HT1080 (cell line): ENCODE measurements at places on chromosomes 6 and 20. TPM values are rescaled to one million over a fixed set of nuclear protein-coding genes. Genes with fewer than 3 reads are reported as not detected.

Gene NEURL2
- 1.3 and 2.1 TPM in 2 replicates for total RNA-seq

DNA sequence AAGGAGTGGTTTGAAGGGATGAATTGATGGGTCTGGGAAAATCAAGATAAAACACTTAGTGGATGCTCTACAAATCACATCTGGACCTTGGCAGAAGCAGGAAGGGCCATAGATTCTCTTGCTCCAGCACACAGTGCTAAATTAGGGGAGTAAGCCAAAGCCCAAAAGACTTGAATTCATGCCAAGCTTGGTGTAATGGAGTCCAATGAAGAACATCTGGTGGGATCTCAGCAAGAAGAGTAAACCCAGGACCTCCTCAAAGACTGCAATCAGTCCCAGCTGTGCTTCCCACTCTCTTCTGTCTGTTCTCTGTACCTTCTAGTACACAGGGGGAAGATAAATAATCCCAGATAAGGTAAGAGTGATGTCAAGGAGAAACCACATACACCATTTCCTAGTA, 683.4 kb downstream of the RNF144B start:
- DNase-seq, result no peak

GRCh38 chr20:19047040-19047950, 165.1 kb upstream of the SLC24A3 start:
- DNase-seq, result no peak

DNA sequence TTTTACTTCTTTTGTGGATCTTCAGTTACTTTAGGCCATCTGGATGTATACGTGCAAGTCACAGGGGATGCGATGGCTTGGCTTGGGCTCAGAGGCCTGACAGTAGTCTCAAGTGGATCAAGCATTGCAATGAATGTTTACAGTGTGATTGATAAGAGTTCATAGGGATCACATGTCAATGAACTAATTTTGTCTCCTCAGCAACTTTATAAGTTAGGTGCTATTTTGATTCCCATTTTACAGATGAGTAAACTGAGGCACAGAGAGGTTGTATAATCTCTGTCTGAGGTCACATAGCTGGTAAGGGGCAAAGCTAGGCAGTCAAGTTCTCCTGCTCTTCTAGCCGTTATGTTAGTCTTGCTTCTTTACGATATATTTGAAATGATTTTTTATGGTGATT, 13.5 kb downstream of the MEI4 start:
- DNase-seq, result no peak

GRCh38 chr6:144063744-144064401, 31.5 kb downstream of the SF3B5 start:
- DNase-seq, result peak; percentile 30

DNA sequence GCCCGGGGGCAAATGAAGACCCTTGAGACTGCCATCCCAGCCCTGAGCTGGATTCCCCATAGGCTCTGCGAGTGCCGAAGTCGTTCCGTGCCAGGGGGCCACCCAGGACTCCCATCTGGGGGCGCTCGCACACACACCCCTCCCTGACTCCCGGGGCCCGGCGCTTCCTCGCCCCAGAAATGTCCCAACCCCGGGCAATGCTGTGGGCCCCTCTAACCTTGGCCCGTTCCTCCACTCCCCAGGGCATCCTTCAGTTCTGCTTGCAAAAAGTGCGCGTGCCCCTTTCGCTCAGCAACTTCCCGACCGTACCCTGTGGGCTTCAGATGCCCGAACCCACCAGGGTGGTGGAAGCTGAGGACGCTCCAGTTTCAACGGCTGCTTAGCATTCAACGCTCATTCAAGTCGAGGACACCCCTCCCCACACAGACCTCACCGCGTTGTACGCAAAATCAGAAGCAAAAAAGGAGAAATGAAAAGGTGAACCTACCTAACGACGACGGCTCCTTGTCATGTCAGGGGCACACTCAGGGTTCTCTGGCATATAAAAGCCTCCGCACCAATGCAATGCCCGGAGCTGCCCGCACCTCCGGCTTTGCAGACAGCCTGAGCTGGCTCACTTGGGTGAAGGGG, 25.3 kb downstream of the RIPOR2 start:
- no peak for DNase-seq

DNA sequence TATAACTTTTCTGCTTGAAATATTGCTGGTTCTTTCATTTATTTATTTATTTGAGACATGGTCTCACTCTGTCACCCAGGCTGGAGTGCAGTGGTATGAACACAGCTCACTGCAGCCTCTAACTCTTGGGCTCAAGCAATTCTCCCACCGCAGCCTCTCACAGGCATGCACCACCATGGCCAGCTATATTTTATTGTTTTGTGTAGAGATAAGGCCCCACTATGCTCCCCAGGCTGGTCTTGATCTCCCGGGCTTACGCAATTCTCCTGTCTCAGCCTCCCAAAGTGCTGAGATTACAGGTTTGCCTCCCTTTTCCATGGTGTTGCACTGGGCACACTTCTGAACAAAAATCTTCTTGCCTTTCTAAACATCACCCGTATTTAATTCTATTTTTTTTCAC, 39.1 kb upstream of the RNGTT start:
- DNase-seq, result no peak

- DNase-seq, result peak; percentile 70
Observed at GRCh38 chr20:18001131-18001921, 32.5 kb downstream of the MGME1 start.
